Effector memory CD4-positive, alpha-beta T cell (primary cell): ENCODE measurements at places on chromosomes 13 and 19.

- DNase-seq: no peak
- H3K36me3 ChIP-seq: no peaks in the 10 kb centered on the region
- H3K27ac ChIP-seq: no peak overlapping the region
- no peak overlapping the region for H3K4me3 ChIP-seq
- H3K4me1 ChIP-seq: no peaks in the 10 kb centered on the region
Measured at GRCh38 chr19:29188289-29189032, 24.5 kb downstream of the UQCRFS1 start.

DNA sequence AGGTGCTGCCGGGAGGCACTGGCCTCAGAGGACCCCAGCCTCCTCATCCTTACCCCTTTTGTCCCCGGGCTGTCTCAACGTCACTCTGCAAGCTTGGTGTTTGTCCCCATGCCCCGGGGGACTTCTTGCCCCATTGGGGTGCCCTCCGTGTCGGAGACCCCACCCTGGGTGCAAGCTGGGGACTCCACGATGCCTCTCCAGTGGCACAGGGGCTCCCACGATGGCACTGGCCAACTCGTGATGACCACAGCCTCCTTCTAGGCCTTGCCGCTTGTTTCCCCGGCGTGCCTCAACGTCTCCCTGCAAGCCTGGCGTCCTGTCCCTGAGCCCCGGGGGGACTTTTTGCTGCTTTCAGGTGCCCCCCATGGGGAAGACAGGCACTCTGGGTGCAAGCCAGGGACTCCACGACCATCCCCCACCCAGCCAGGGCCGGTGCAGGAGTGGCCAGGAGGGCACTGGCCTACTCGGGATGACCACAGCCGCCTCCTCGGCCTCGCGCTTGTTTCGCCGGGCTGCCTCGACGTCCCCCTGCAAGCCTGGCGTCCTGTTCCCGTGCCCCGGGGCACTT, 237.0 kb downstream of the TUBA3C start:
- H3K27me3 ChIP-seq: no peaks in the 10 kb centered on the region
- no peak overlapping the region for H3K27ac ChIP-seq
- H3K4me3 ChIP-seq: no peak overlapping the region
- no peaks in the 10 kb centered on the region for H3K36me3 ChIP-seq
- H3K4me1 ChIP-seq: no peaks in the 10 kb centered on the region

DNA sequence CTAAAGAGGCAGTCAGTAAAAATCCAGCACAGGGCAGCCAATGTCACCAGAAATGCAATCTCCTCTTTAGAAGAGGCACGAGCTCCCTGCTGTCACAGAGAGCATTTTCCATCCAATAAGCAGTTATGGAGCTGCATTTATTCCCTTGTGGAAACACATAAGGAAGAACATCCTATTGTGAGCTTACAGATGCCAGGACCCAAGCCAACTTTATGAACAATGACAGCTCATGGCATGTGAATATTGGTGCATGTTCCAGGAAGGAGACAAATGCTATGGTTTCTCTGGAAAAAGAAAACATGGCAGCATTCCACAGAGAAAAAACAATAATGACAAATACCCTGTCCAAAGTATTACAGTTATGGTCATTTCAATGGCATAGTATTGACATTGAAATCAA, 955.6 kb downstream of the UQCRFS1 start:
- DNase-seq: no peak
- H3K27ac ChIP-seq: no peak overlapping the region
- no peaks in the 10 kb centered on the region for H3K4me1 ChIP-seq
- no peaks in the 10 kb centered on the region for H3K27me3 ChIP-seq
- no peak overlapping the region for H3K4me3 ChIP-seq
- H3K36me3 ChIP-seq: no peaks in the 10 kb centered on the region

- H3K36me3 ChIP-seq: no peaks in the 10 kb centered on the region
- H3K4me1 ChIP-seq: no peaks in the 10 kb centered on the region
- no peak overlapping the region for H3K4me3 ChIP-seq
- H3K27me3 ChIP-seq: no peaks in the 10 kb centered on the region
- no peak overlapping the region for H3K27ac ChIP-seq
Measured at GRCh38 chr19:29263305-29264135, 50.6 kb upstream of the UQCRFS1 start.

DNA sequence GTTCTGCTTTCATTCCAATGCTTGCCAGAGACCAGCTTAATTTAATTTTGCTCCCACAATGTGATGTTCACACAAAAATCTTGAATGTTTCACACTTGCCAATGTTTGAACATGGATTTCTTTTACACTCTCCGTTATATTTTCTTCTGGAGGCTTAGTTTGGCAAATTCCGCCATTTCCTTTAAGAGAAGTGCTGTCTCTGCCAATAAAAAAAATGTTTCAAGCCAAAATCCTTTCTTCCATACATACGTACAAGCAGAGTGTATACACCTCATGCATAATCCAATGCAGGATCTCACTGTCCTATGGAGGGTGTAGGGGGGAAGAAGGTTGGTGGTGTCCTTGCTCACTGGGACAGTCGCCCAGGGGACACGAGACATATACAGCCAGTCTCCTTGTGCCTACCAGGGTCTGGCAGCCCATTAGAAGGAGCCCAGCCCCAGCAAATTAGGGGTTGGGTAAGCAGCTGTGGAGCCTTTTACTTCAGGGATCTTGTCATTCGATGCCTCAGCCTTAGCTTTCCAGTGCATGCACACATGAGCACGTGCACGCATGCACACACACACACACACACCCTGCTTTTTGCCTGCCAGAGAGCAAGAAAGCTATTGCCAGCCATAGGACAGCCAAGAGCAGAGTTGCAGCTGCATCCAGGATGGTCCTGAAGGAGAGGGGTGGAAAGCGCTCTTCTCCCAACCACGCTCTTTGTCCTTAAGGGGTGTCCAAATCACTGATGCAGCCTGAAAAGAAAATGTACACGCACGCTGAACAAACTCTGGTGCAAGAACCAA, 208.3 kb downstream of the FOXO1 start:
- no peaks in the 10 kb centered on the region for H3K4me1 ChIP-seq
- H3K36me3 ChIP-seq: no peaks in the 10 kb centered on the region
- no peak overlapping the region for H3K27ac ChIP-seq
- H3K4me3 ChIP-seq: no peak overlapping the region

DNA sequence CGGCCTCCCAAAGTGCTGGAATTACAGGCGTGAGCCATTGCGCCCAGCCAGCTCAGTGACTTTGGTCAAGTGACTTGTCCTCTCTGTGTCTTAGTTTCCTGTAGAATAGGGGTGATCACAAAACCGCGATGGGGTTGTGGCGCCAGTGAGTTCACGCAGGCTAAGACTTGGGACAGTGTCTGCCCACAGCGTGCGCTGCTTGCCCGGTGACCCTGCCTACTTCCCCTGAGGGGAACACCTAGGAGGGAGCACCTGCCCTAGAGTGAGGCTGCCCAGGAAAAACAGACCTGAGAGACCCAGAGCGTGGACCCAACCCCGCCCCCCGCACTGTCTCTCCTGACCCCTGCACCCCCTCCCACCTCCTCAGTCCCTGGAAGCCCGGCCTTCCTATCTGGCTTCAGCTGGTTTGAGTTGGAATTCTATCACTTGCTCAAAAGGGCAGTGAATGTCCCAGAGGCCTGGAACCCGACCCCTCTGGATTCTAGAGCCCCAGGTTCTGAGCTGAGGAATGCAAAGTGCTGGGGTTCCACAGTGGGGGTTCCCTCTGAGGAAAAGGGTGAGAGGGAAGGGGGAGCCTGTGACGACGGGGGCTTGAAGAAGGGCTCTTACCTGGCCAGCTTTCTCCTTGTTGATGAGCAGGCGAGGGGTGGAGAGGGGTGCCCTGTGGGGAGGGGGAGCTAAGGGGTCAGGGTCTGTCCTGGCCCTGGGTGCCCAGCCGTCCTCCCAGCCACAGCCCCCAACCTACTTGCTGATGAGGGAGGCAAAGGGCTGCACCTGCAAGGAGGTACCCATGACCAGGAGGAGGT, 2.2 kb upstream of the RINL start:
- no peak overlapping the region for H3K4me3 ChIP-seq
- H3K27ac ChIP-seq: peak overlapping the region; percentile 84
- DNase-seq: no peak
- H3K4me1 ChIP-seq: peaks cover 26% of the 10 kb centered on the region

DNA sequence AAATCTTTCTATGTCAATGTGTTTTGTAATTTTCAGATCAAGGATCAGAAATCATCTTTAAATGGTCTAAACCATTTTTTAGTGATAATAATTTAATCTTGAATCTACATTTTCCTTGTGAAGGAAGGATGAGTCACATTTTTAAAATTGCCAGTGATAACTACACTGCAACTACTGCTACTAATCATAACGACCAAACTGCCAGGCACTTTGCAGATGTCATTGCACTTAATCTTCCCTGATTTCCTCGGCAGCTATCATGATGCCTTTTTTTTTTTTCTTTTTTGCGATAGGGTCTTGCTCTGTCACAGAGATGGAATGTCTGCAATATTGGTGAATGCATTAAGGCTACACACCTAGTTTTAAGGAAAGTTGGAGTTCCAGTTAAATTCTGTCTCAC, 41.4 kb upstream of the SLC10A2 start:
- DNase-seq: no peak
- no peak overlapping the region for H3K27ac ChIP-seq
- H3K36me3 ChIP-seq: no peaks in the 10 kb centered on the region
- H3K4me3 ChIP-seq: no peak overlapping the region
- H3K4me1 ChIP-seq: no peaks in the 10 kb centered on the region

- no peak for DNase-seq
- H3K27me3 ChIP-seq: no peaks in the 10 kb centered on the region
- no peak overlapping the region for H3K27ac ChIP-seq
- H3K4me1 ChIP-seq: no peaks in the 10 kb centered on the region
- no peaks in the 10 kb centered on the region for H3K36me3 ChIP-seq
Measured at GRCh38 chr13:79904581-79904980, 423.6 kb downstream of the NDFIP2 start.

GRCh38 chr13:55887561-55887960, 1253.2 kb upstream of the PRR20A start:
- no peaks in the 10 kb centered on the region for H3K27me3 ChIP-seq
- no peaks in the 10 kb centered on the region for H3K36me3 ChIP-seq
- H3K27ac ChIP-seq: no peak overlapping the region
- no peaks in the 10 kb centered on the region for H3K4me1 ChIP-seq
- no peak overlapping the region for H3K4me3 ChIP-seq
- DNase-seq: no peak

GRCh38 chr19:41551212-41551610, 24.8 kb upstream of the CEACAM21 start:
- no peak for DNase-seq
- H3K4me1 ChIP-seq: peaks cover 53% of the 10 kb centered on the region
- peak overlapping the region; percentile 69 for H3K27ac ChIP-seq
- H3K4me3 ChIP-seq: peak overlapping the region; percentile 79
- H3K36me3 ChIP-seq: peaks cover 9% of the 10 kb centered on the region
- H3K27me3 ChIP-seq: no peaks in the 10 kb centered on the region

GRCh38 chr19:38685666-38686529, 38.4 kb downstream of the ACTN4 start:
- peak overlapping the region; percentile 3 for H3K4me3 ChIP-seq
- H3K27me3 ChIP-seq: no peaks in the 10 kb centered on the region
- peaks cover 73% of the 10 kb centered on the region for H3K4me1 ChIP-seq

DNA sequence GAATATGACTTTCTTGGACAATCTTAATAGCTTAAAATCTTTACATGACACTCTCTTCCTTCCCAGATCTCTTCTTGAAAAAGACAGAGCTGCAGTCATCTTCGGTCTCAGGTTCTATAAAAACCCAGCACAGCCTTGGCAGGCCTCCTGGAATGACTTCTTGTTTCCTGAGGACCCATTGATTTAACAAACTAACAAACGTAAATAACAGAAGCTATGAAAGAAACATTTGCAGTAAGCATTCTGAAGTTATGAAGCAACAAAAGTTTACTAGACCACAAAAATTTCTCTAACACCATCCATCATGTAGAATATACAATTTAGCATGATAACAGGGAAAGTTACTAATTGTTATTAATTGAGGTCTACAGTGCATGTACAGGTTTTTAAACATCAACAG, 62.8 kb upstream of the STARD13 start:
- H3K36me3 ChIP-seq: no peaks in the 10 kb centered on the region
- no peak overlapping the region for H3K4me3 ChIP-seq
- peaks cover 13% of the 10 kb centered on the region for H3K27me3 ChIP-seq
- no peak for DNase-seq
- H3K4me1 ChIP-seq: no peaks in the 10 kb centered on the region

DNA sequence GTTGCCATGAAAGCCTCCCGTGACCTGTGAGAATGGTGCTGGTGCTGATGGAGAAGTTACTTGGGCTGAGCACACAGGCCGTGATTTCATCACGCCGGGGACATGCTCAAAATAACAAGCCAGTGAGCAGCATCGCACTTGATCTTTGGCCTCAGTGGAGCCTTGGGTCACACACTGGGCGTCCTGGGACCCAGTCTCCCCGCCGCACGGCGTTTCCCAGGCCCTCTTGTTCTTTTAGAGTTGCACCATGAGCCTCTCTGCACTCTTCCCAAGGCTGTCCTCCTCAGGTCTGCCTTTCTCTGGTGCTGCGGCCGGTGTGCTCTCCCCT, 9.5 kb upstream of the NDUFS7 start:
- no peak overlapping the region for H3K4me3 ChIP-seq
- no peaks in the 10 kb centered on the region for H3K4me1 ChIP-seq
- H3K27me3 ChIP-seq: no peaks in the 10 kb centered on the region

- no peaks in the 10 kb centered on the region for H3K36me3 ChIP-seq
- H3K4me1 ChIP-seq: no peaks in the 10 kb centered on the region
- H3K4me3 ChIP-seq: no peak overlapping the region
- H3K27me3 ChIP-seq: no peaks in the 10 kb centered on the region
Measured at GRCh38 chr13:38135592-38135991, 214.1 kb upstream of the UFM1 start.

DNA sequence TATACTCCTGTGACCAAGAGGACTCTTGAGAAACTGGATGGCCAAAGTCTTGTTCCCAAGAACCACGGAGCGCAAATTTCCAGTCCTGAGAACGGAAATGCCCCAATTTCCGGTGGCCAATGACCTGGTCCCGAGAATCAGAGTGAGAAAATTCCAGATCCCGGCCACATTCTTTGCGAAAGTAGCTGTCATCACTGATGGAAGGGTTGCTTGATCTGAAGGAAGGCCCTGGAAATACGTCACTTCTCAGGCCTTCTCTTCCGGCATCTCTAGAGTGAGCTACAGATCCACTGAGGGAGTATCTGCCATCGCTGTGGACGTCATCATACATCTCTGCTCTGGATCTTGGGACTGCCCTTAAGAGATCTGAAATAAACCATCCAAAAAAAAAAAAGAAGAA, 7.5 kb downstream of the SUGP2 start:
- peaks cover 2% of the 10 kb centered on the region for H3K4me1 ChIP-seq
- no peaks in the 10 kb centered on the region for H3K27me3 ChIP-seq
- H3K4me3 ChIP-seq: no peak overlapping the region
- DNase-seq: no peak
- H3K27ac ChIP-seq: no peak overlapping the region

DNA sequence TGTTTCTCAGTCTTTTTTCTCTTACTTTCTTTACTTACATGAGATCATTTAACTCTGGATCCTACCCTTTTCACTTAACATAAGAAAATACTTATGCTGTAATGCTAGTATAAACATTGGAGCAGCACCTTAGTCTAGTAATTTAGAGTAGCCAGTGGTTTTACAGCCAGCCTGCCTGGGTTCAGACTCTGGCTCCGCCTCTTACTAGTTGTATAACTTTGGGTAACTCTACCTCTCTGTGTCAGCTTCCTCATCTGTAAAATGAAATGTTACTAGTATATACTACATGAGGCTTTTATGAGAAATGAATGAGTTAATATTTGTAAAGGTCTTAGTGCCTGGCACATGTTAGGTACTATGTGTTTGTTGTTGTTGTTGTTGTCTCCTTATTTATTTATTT, 5.6 kb downstream of the CDADC1 start:
- H3K36me3 ChIP-seq: no peaks in the 10 kb centered on the region
- peaks cover 10% of the 10 kb centered on the region for H3K4me1 ChIP-seq
- no peak for DNase-seq
- no peaks in the 10 kb centered on the region for H3K27me3 ChIP-seq
